ENCODE measurements at places on chromosomes 11 and 22.

GRCh38 chr11:43908191-43908590 lies 27.6 kb downstream of the ALKBH3 start:
- no peak for DNase-seq

- peak; percentile 58 for DNase-seq
Measured at GRCh38 chr11:45233121-45233803, 52.9 kb downstream of the SYT13 start.

GRCh38 chr22:48459859-48460823 lies 1367.5 kb downstream of the BRD1 start:
- DNase-seq: no peak

GRCh38 chr11:72824811-72825505 lies 10.7 kb downstream of the ATG16L2 start:
- DNase-seq: no peak

DNA sequence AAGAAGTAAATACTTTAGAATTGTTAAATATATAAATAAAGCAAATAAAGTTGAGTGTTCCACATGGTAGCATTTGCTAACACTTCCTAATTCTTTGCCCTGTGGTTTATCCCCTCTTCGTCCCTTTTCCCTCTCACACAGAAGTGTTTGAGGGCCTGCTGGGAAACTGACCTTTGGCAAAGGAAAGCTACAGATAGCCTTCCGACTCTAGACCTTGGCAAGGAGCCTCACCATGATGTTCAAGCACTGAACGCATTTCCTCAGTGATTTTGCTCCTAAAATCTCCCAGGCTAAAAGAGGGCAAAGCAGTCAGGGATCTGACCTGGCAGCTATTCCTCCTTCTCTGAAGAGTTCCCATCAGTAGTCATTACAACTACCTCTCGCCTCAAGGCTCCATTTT lies 52.5 kb upstream of the HORMAD2 start:
- no peak for DNase-seq

- DNase-seq: no peak
Measured at GRCh38 chr11:80584661-80585060, 1143.8 kb upstream of the TENM4 start.

DNA sequence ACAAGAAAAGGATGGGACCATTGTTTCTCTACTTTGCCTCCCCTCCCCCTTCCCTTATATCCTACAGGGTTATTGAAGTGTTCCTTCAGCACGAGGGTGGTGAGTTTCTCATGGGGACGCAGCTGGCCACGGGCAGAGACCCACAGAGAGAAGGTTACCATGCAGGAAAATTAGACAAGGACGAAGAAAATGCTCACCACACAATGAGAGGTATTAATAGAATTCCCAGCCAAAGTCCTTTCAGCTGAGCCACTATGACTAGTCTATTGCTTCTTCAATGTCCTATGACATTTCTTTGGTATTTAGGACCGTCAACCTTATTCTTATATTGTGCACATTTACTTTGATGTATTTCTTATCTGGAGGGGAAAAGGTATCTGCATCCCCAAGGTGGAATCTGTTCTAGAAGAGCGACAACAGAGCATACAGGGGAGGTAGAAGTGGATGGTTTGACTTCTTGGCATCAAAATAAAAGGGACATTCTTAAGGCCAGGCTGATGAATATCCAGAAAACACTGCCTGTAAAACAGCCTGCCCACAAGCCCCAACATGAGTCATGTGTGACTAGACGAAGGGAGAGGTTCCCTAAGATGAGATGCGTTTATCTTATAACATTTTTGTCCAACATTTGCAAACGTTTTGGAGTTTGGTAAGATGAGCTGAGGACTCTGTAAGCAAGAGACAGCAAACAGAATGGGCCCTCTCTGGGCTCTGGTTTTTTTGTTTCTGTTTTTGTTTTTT lies 209.8 kb upstream of the NARS2 start:
- DNase-seq: no peak

- no peak for DNase-seq
Measured at GRCh38 chr11:109785714-109786113, 307.5 kb upstream of the ZC3H12C start.

DNA sequence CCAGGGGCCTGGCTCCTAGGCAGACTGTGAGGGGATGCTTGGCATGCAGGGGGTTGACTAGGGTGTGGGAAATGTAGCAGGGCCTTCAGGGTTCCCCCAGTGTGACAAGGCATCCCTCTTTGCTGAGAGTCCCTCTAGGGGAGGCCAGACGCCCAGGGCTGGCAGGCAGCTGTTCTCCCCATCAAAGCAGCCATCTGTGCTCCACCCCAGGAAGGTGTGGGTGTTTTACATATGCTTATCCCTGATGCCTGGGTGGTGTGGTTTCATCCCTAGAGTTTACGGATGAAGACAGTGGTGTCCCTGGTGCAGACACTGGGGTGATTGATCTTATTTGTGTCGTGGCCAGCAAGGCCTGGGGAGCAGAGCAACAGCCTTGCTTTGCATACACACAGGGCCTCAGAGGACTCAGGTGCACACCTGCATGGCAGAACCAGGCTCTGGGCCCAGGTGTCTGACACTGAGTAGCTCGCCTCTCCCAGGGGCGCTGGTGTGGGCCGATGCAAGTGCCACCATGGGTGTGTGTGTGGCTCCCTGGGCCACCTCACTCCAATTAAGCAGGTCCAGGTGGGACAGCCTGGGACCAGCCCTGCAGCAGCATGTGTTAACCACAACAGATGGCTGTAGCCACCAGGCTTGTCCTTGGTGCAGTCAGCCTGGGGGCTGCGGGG lies 74.2 kb downstream of the MED15 start:
- no peak for DNase-seq

GRCh38 chr11:47355283-47356128 lies 3.0 kb upstream of the MYBPC3 start:
- peak; percentile 93 for DNase-seq

DNA sequence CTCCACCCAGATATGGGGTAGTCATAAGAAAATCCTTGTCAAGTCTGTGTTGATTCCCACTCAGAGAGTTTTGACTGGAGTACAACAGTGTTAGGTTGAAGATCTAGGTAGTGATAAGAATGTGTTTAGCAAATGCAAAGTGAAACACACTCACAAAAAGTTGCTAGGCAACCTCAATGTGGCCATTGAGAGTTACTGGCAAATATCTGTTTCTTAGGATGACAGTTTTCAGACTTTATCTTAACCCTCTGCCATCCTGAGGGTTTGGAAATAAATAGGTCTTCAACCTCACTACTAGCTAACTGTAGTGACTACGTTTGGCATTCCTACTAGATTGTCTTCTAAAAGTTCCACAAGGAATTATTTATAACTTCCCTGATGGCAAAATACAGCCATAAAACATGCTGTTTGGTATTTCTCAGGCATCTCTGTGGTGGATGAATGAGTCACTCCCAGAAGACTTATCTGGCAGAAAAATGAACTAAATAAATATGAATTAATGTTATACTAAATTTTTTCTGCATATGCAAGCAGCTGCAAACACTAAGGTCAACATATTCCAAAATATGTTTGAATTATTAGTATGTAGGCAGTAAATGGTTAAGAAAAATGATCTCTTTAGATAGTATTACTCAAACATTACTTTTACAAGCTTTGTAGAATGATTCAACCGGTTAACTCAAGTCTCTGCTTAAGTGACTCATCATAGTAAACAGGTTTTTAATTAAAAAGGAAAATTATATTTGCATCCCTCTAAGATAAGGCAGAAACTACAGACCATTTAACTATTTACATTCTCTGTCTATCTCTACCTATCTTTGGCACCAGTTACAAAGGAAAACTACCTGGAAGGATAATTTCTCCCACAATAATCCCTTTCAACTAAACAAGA lies 17.1 kb upstream of the SYTL2 start:
- no peak for DNase-seq

All from NCI-H2081 (cell line).